Vagina (tissue), 2 donors: ENCODE measurements at places on chromosomes 3 and 15.

DNA sequence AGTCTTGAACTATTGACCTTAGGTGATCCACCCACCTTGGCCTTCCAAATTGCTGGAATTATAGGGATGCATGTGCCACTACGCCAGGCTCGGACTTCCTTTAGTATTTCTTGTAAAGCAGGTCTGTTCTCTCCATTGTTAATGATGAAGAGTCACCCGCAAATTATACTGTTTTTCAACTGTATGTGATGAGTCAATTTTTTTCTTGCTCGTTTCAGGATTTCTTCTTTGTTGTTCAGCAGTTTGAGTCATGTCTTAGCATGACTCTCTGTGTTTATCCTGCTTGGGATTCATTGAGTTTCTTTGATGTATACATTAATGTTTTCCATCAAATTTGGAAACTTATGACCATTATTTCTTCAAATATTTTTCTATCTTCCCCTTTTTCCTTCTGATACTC lies 28.9 kb downstream of the GRAMD1C start:
- H3K4me1 ChIP-seq: no peaks in the 10 kb centered on the region
- H3K27ac ChIP-seq: no peak overlapping the region
- no peak overlapping the region for H3K4me3 ChIP-seq
- H3K27me3 ChIP-seq: no peaks in the 10 kb centered on the region

DNA sequence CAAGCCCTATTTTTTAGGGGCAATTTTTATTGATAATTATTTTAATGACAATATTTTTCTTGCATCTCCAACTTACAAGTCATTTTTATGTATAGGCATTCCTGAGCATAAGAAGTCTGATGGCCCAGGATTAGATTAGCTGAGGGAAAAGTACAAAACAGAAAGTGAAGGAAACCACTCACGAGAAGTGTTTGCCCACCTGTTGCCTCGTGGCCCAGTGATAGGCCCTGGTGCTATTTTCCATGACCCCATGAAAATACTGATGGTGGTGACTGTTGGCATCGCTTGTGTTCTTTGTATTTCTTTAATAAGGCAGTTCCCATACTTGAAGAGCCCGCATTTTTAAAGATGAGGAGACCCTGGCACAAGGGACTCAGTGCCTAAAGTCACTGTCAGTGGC lies 7.9 kb upstream of the LMCD1 start:
- no peak overlapping the region for H3K27ac ChIP-seq
- H3K4me3 ChIP-seq: no peak overlapping the region
- DNase-seq: no peak
- H3K36me3 ChIP-seq: no peaks in the 10 kb centered on the region
- H3K4me1 ChIP-seq: peaks cover 15% of the 10 kb centered on the region
- H3K27me3 ChIP-seq: no peaks in the 10 kb centered on the region

DNA sequence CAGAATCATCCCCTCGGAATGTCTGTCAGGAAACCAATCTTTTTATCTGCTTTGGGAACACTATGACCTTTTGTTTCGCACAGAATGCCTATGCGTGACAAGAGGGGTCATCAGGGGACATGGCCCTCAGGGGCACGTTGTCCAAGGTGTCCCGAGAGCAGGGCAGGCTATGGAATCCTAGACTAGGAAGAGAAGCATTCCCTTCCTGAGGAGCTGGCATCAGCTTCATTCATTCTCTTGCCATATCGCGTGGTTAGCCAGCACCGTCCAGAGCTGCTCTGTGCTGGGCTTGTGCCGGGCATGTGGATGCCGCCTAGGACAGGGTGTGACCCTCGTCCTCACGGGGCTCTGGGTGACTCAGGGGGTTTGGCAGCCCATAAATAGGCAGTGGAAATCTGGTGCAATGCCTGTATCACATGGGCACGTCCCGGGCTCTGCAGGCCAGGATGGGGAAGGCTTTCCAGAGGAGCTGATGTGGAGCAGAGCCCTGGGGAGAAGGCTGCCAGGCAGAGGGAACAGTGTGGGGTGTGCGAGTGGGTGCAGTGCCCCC lies 117.8 kb downstream of the TMEM266 start:
- H3K27ac ChIP-seq: peak overlapping the region; percentile 14
- no peak for DNase-seq
- no peak overlapping the region for H3K4me3 ChIP-seq
- no peaks in the 10 kb centered on the region for H3K27me3 ChIP-seq

GRCh38 chr3:109656225-109656624 lies 318.9 kb upstream of the DPPA4 start:
- H3K27me3 ChIP-seq: no peaks in the 10 kb centered on the region
- no peak for DNase-seq
- H3K4me3 ChIP-seq: no peak overlapping the region
- no peak overlapping the region for H3K27ac ChIP-seq
- no peaks in the 10 kb centered on the region for H3K4me1 ChIP-seq

DNA sequence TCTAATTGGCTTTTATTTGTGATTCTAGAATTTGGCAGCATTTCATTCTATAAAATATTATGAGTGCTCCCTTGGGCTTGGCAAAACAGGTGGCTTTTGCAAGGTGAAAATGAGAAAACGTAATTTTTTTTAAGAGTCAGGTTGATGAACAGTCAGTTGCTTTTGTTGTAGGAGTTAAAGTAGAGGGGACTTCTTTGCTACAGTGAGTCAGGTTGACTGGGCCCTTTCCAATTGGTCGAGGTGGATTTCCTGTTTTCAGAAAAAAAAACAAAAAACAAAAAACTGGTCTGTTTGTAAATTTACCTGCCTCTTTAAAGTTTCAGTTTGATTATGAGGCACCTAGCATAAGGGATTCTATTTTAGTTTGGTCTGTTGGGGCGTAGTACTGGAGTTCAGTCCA lies 1469.4 kb upstream of the GBE1 start:
- no peaks in the 10 kb centered on the region for H3K4me1 ChIP-seq
- DNase-seq: no peak
- no peak overlapping the region for H3K27ac ChIP-seq
- H3K4me3 ChIP-seq: no peak overlapping the region
- no peaks in the 10 kb centered on the region for H3K36me3 ChIP-seq

- no peak overlapping the region for H3K27ac ChIP-seq
- H3K27me3 ChIP-seq: no peaks in the 10 kb centered on the region
- no peaks in the 10 kb centered on the region for H3K36me3 ChIP-seq
- no peak for DNase-seq
- H3K4me1 ChIP-seq: peaks cover 26% of the 10 kb centered on the region
These were observed 128.9 kb upstream of the ICE2 start for GRCh38 chr15:60607817-60608216.

DNA sequence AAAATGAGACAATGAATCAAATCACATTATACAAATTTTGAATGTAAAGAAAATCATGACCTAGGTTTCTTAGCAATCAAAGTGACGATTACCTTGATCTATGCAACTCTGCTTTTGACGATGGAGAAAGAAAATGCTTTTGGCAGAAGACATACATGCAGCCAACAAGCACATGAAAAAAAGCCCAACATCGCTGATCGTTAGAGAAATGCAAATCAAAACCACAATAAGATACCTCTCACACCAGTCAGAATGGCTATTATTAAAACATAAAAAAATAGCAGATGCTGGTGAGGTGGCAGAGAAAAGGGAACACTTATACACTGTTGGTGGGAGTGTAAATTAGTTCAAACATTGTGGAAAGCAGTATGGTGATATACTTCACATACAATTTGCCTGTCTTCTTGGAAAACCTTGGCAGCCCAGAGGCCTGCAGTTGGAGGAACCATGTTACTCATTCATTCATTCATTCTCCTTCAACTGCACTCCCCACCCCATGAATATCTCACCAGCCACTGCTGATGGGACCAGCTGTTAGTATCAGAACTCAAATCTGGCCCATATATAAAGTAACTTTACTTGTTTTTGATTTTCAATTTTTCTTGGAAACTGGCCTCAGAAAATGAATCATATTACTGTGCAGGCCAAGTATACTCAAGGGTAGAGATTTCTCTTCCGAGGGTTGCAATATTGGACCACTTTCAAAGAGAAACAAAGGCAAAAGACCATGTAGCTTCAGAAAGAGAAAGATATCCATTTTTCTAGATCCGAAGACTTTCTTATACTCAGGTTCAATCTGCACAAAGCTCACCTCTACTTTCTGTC lies 358.6 kb upstream of the ARHGEF26 start:
- no peaks in the 10 kb centered on the region for H3K4me1 ChIP-seq
- DNase-seq: no peak
- no peaks in the 10 kb centered on the region for H3K27me3 ChIP-seq
- H3K4me3 ChIP-seq: no peak overlapping the region

DNA sequence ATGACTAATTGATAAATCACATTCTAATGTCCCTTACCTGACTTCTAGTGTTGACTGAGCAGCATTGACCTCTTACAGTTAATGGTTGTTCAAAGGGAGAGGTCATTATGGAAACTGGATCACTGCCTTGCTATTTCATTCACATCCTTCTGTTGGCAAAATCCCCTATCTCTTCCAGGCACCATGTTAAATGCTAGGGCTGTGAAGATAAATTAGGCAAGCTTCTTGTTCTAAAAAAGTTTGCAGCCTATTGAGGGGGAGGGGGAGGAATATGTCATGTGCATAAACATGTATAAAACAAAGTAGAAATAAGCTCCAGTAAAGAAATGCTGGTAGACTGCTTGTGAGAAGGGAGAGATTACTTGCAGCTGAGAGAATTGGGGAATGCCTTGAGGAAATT lies 84.8 kb upstream of the MLF1 start:
- no peak overlapping the region for H3K4me3 ChIP-seq
- DNase-seq: no peak
- H3K36me3 ChIP-seq: no peaks in the 10 kb centered on the region
- H3K4me1 ChIP-seq: no peaks in the 10 kb centered on the region
- H3K27me3 ChIP-seq: no peaks in the 10 kb centered on the region
